Pancreas (tissue), 10 donors: ENCODE measurements at places on chromosomes 4 and X. TPM values are rescaled to one million over a fixed set of nuclear protein-coding genes. Genes with fewer than 3 reads are reported as not detected.

Gene SSX3
- polyA plus RNA-seq, result not detected

Gene ERCC6L
- not detected for polyA plus RNA-seq

Gene KLHL13
- 1.5 TPM for polyA plus RNA-seq

Gene ZFP42
- not detected for polyA plus RNA-seq

Gene ARMCX2
- 12.8 TPM for polyA plus RNA-seq

Gene HGFAC
- 2.2 TPM for polyA plus RNA-seq

- H3K27me3 ChIP-seq, result no peaks in the 10 kb centered on the region
- no peak overlapping the region for H3K27ac ChIP-seq
- DNase-seq, result no peak
Measured at GRCh38 chr4:93187466-93187865, 641.1 kb upstream of the ATOH1 start.

DNA sequence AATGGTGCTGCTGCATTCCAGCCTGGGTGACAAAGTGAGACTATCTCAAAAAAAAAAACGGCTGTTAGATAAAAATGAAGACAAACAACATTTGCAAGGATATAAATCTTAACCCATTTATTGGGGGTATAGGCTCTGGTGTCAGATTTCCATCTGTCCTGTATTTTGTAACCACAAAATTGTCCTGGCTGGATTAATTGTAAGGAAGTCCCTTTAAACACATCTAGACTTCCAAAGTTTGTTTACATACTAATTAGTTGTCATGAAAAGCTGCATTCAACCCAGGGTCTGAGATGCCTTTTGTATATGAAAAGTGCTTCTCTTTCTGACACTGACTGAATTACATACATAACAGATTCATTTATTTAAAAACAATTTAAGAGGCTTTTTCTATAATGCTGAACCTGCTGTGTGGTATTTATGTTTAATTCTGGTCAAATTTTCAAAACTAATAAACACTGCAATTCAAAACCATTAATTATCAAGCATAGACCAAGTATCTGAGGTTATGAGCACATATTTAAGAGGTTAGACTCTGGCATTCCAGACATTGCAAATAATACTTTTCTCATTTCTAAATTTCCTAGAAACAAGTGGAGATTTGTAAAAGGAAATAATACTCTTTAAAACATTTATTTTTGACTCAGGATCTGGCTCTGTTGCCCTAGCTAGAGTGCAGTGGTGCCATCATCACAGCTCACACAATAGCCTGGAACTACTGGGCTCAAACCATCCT is 17.5 kb upstream of the UGDH start:
- H3K27me3 ChIP-seq, result no peaks in the 10 kb centered on the region
- no peak overlapping the region for H3K4me3 ChIP-seq
- peaks cover 7% of the 10 kb centered on the region for H3K4me1 ChIP-seq
- no peaks in the 10 kb centered on the region for H3K36me3 ChIP-seq
- DNase-seq, result no peak
- no peak overlapping the region for H3K27ac ChIP-seq

GRCh38 chr4:53195815-53196661 is 169.8 kb downstream of the SCFD2 start:
- no peaks in the 10 kb centered on the region for H3K4me1 ChIP-seq
- H3K36me3 ChIP-seq, result no peaks in the 10 kb centered on the region
- no peak for DNase-seq
- H3K27me3 ChIP-seq, result no peaks in the 10 kb centered on the region
- no peak overlapping the region for H3K4me3 ChIP-seq

- H3K36me3 ChIP-seq, result no peaks in the 10 kb centered on the region
- DNase-seq, result no peak
- peak overlapping the region; percentile 56 for H3K4me3 ChIP-seq
- H3K27me3 ChIP-seq, result peaks cover 9% of the 10 kb centered on the region
- H3K27ac ChIP-seq, result peak overlapping the region; percentile 23
- H3K4me1 ChIP-seq, result no peaks in the 10 kb centered on the region
Measured at GRCh38 chrX:103919270-103919637, 43.2 kb upstream of the TMSB15B start.

DNA sequence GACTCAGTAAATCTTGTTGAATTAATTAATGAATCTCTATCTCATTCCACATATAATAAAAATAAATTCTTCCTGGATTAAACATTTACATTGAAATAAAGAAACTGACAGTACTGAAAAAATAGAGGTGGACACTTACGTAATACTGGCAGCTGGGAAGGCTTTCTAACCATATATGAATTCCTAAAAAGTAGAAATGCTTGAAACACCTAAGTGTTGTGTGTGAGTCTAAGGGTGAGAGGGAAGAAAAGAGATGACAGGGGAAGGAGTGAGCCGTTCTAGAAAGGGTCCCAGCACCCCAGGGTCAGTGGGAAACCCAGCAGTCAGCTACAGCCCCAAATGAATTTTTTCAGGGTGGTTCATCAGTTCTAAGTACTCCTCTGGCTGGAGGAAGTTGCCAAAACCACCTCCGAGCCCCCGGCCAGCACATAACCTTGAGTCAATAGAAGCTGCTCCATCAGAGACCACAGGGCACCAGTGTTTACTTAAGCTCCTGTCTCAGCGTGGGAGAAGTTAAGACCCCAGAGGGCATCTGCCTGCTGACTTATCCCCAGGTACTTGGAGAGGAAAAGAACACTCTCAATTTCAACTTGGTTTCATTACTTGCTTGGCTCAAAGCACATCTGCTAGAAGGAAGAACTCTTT is 18.3 kb downstream of the GAB3 start:
- no peak overlapping the region for H3K27ac ChIP-seq
- no peaks in the 10 kb centered on the region for H3K36me3 ChIP-seq
- no peak overlapping the region for H3K4me3 ChIP-seq
- no peaks in the 10 kb centered on the region for H3K4me1 ChIP-seq

- H3K4me3 ChIP-seq, result no peak overlapping the region
- H3K36me3 ChIP-seq, result no peaks in the 10 kb centered on the region
Measured at GRCh38 chrX:114582264-114582632, 1.6 kb upstream of the HTR2C start.

GRCh38 chr4:76989391-76990061 is 40.0 kb downstream of the SEPTIN11 start:
- no peak overlapping the region for H3K27ac ChIP-seq
- no peaks in the 10 kb centered on the region for H3K36me3 ChIP-seq
- peaks cover 15% of the 10 kb centered on the region for H3K4me1 ChIP-seq
- DNase-seq, result no peak
- no peak overlapping the region for H3K4me3 ChIP-seq

- H3K4me3 ChIP-seq, result no peak overlapping the region
- H3K27ac ChIP-seq, result no peak overlapping the region
- no peaks in the 10 kb centered on the region for H3K27me3 ChIP-seq
Measured at GRCh38 chrX:149871940-149872339, 9.0 kb upstream of the MAGEA8 start.

DNA sequence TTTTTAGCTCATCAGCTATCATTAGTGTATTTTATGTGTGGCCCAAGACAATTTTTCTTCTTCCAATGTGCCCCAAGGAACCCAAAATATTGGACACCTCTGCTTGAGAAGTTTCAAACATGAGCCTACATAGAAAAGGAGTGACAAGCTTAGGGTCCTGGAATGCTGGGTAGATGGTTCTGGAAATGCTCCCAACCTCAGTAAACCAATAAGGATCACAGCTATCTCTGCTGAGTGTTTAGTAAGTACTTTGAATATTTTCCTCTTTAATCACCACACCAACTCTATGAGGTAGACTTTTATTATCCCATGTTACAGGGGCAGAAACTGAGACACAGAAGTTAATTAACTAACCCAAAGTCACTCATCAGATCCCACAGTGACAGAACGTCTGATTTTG is 164.9 kb upstream of the KLF3 start:
- no peak overlapping the region for H3K27ac ChIP-seq
- DNase-seq, result no peak
- no peak overlapping the region for H3K4me3 ChIP-seq

DNA sequence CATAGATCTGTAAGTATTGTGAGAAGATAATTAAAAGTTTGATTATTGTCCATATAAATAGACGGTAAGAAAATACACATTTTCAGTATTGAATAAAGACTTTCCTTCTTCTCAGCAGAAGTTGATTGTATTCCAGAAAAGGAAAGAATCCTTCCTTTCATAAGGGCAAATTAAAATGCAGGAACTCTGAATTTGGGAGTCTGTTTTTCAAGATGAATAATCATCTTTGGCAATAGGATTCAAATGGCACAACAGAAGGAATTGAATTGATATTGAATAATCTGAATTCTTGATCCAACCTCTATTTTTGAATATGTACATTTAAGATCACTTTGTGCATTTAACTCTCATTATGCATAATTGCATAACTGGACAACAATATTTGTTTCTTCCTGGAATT is 149.3 kb downstream of the DMD start:
- no peak for DNase-seq
- no peaks in the 10 kb centered on the region for H3K36me3 ChIP-seq
- H3K4me1 ChIP-seq, result no peaks in the 10 kb centered on the region
- no peak overlapping the region for H3K4me3 ChIP-seq

GRCh38 chr4:24285759-24286158 is 298.6 kb downstream of the DHX15 start:
- H3K4me1 ChIP-seq, result no peaks in the 10 kb centered on the region
- no peak overlapping the region for H3K27ac ChIP-seq
- H3K4me3 ChIP-seq, result no peak overlapping the region
- no peak for DNase-seq
- no peaks in the 10 kb centered on the region for H3K27me3 ChIP-seq

DNA sequence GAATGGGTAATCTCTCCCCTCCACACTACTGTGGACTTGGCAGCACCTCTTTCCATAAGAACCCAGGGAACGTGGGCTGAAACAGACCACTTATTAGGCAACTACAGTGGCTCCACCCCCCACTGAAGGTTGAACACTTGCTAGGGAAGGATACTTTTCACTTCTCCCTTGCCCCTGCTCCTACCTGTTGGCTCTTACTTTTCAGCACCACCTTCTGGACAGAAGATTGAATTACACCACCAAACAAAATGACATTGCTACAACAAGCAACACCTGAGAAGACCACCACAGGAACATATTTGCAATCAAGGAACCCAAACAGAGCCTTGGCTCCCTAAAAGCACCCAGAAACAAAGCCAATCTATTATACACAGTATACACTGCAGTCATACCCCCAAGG is 132.1 kb upstream of the CXCL13 start:
- DNase-seq, result no peak
- H3K4me3 ChIP-seq, result no peak overlapping the region
- H3K27me3 ChIP-seq, result no peaks in the 10 kb centered on the region
- no peaks in the 10 kb centered on the region for H3K4me1 ChIP-seq
- no peaks in the 10 kb centered on the region for H3K36me3 ChIP-seq
- no peak overlapping the region for H3K27ac ChIP-seq

DNA sequence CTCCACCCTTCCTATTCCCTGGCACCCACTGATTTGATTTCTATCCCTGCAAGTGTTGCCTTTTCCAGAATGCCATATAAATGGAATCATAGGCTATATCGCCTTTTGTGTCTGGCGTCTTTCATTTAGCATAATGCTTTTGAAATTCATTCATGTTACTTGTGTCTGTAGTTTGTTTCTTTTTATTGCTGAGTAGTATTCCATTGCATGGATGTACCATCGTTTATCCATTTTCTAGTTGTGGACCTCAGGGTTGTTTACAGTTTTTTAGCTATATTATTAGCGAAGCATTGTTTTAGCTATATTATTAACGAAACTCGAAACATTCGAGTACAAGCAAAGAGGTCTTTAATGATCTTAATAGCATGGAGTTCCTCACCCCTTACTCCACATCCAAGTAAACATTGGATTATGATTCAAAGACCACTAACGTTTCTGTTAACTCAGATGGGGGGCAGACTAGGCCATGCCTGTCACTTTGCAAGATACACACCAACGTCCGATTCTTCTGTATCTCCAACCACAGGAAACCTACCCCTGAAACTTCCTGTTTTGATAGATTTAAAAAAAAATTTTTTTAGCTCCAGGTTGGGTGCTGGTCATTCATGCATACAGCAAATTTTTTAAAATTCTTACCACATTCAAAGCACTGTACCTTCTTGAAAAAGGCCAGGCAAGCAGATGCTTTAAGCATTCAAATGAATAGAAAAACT is 1.1 kb downstream of the DCK start:
- H3K4me1 ChIP-seq, result peaks cover 5% of the 10 kb centered on the region
- no peak for DNase-seq
- no peak overlapping the region for H3K27ac ChIP-seq
- H3K36me3 ChIP-seq, result no peaks in the 10 kb centered on the region
- no peaks in the 10 kb centered on the region for H3K27me3 ChIP-seq
- peak overlapping the region; percentile 62 for H3K4me3 ChIP-seq

DNA sequence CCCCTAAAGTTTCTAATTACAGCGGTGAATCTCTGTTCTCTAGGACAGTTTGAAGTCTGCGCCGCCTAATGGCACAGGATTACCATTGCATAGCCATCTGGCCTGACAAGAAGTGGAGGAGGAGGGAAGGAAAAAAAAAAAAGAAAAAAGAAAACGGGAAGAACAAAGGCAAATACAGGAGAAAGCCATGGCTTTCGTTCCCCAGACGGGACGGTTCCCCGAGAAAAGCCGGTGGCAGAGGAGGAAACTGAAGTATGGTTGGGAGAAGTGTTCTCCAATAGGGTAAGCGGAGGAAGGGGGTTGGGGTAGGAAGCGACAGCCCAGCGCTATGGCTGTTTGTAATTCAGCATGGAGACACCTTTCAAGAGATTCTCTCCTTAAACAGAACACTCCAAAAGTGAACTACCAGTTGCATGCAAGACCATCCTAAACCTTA is 80.8 kb downstream of the HMGN5 start:
- H3K36me3 ChIP-seq, result no peaks in the 10 kb centered on the region
- DNase-seq, result no peak
- no peaks in the 10 kb centered on the region for H3K4me1 ChIP-seq
- no peak overlapping the region for H3K27ac ChIP-seq
- peak overlapping the region; percentile 50 for H3K4me3 ChIP-seq
- H3K27me3 ChIP-seq, result peaks cover 5% of the 10 kb centered on the region

GRCh38 chr4:167222099-167222498 is 12.2 kb downstream of the SPOCK3 start:
- H3K4me1 ChIP-seq, result no peaks in the 10 kb centered on the region
- no peak overlapping the region for H3K4me3 ChIP-seq
- no peak for DNase-seq
- H3K36me3 ChIP-seq, result no peaks in the 10 kb centered on the region
- H3K27ac ChIP-seq, result no peak overlapping the region

- no peaks in the 10 kb centered on the region for H3K4me1 ChIP-seq
- no peak for DNase-seq
- H3K36me3 ChIP-seq, result no peaks in the 10 kb centered on the region
- H3K27me3 ChIP-seq, result no peaks in the 10 kb centered on the region
- H3K27ac ChIP-seq, result no peak overlapping the region
- H3K4me3 ChIP-seq, result no peak overlapping the region
Measured at GRCh38 chrX:4268676-4269075, 555.2 kb upstream of the PRKX start.
